Effector CD4-positive, alpha-beta T cell (primary cell): ENCODE measurements at places on chromosomes 3 and 15.

- DNase-seq, result no peak
These were observed 9.1 kb upstream of the HDAC11 start for GRCh38 chr3:13470894-13471574.

DNA sequence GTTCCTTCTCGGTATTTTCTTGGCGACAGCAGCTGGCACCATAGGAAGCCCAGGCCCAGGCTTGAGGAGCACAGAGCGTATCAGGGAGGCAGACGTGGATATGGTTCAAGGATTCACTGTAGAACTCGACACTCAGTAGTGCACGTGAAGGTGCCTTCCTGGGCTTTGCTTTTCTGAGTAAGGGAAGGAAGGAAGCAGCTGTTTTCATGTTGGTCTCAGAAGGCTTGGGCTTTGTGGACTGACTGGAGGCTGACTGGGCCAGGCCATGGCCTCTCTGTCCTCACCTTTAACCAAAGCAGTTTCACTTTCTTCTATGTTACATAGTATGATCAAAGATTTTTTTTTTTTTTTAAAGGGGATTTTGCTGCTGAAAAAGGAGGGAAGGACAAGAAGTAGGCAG lies 6.9 kb upstream of the GHRL start:
- no peak for DNase-seq

DNA sequence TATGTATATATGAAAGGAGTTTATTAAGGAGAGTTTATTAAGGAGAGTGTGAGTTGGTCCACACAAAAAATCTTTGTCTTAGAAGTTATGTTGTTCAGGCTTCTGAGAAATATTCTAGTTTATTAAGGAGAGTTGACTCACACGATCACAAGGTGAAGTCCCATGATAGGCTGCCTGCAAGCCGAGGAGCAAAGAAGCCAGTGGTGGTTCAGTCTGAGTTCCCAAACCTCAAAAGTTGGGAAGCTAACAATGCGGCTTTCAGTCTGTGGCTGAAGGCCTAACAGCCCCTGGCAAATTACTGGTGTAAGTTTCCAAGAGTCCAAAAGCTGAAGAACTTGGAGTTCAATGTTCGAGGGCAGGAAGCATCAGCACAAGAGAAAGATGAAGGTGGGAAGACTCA lies 42.4 kb upstream of the DAZL start:
- DNase-seq, result no peak

DNA sequence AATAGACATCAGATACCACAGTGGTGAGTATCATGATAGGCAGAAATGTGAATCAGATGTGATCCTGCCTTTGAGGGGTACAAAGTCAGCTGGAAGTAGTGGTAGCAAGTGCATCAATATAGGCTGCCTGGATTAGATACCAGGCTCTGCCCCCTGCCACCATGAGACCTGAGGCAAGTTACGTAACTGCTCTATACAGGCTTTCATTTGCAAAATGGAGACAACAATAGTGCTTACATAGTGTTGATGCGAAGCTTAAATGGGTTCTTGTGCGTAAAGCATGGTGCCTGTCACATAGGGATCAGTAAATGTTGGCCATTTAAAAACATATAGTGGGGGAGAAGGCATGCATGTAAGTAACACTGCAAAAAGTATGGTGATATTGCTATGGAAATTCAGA lies 158.0 kb downstream of the RYR3 start:
- no peak for DNase-seq

DNA sequence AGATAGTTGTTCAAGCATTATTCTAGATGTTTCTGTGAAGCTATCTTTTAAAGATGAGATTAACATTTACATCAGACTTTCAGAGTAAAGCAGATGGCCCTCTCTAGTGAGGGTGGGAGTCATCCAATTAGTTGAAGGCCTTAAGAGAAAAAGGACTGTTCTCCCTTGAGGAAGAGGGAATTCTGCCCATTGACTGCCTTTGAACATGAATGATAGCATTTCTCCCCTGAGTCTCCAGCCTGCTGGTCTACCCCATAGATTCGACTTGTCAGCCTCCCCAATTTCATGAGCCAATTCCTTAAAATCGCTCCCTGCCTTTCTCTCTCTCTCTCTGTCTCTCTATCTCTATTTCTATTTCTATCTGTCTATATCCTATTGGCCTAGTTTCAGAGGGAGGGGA lies 115.5 kb downstream of the EBLN2 start:
- DNase-seq, result no peak

DNA sequence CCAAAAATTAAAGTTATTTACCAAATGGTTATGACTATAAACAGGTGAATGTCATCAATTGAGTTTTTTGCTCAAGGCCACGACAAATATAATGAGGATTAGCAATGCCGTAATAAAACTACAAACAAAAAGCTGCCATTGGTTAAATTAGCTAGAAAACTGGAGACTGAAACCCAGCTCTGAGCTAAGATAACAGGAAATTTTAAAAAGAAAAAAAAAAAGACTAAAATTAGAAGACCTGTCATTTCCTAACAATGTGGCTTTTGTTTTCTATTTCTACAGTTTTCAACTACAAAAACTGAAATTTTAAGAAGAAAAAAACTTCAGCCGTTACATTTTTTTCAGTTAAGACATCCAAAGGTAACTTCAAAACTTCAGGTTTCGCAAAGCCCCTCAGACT lies 9.7 kb downstream of the SLC12A6 start:
- DNase-seq, result no peak

- no peak for DNase-seq
These were observed 129.7 kb downstream of the TPRG1 start for GRCh38 chr3:189301479-189301878.

- no peak for DNase-seq
These were observed 45.4 kb downstream of the TM4SF4 start for GRCh38 chr3:149519912-149520311.

GRCh38 chr15:68572921-68573320 lies 5.9 kb upstream of the CORO2B start:
- DNase-seq, result no peak

DNA sequence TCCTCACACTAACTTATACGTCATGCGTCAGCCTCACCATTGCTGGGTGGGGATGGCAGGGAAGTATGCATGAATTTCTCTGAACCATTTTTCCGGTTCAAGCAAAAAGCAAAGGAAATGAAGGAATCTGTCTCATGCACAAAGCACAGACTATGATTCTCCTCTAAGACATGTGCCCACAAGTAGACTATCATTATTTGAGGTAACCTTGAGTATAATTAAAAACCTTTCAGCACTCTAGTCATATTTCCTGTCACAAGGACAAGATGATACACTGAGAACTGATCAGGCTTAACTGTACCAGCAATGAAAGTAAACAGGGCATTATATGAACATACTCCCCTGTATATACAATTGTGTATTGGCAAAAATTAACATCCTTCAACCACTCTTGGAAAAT lies 56.7 kb upstream of the TSC22D2 start:
- DNase-seq, result no peak
